ENCODE measurements at places on chromosomes 1 and 21.
A peak's percentile ranks its signal among the peaks of the same experiment; 100 is the strongest.

DNA sequence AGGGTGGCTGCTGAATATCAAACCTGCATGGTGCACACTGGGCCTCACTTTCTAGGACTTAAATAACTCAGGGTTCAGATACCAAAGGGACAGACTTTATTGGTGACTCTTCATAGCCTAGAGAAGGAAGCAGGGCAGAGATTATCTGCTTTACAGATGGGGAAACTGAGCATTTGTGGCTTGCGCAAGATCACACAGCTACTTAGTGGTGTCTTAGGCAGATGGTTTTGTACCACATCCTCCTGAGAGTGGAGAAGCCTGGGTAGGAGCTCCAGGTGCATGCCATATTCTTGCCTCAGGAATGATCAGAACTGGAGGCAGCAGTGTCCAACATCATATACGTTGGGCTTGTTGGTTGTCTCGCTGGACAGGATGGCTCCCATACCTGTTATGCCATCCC, 6.8 kb upstream of the DPH2 start:
- DNase-seq: no peak

- DNase-seq: no peak
These were observed 13.6 kb upstream of the FAM89A start for GRCh38 chr1:231053493-231054162.

GRCh38 chr1:245863566-245864184, 643.4 kb downstream of the SMYD3 start:
- DNase-seq: no peak

DNA sequence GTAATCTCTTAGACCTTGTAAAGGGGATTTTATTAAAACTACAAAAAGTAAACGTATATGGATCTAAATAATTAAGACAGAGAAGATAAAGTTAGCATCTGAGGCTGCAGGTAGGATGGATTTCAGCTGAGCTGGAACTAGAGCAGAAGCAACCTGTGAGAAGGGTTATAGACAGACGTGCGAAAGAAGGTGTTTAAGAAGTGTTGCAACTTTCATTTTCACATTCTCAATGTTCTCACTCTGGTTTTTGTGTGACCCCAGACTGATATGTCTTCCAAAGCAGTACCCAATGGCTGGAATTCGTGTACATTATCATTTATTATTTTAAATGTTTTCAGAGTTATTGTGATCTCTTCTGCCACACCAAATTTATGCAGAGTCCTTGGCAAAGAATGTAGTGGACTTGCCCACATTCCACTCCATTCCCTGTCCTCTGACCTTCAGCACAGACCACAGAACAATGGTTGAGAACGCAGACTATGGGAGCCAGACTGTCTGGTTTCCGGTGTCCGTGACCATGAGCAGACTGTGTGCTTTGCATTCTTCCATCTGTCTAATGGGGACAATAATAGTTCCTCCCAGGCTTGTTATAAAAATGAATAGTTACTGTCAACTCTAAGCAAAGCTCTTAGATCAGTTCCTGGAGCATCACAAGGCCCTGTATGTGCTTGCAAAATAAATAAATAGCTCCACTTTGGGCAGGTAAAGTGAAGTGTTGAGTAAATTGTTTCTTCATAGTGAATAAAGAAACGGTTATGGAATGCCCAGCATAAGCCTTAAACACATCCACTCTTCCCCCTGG, 140.6 kb upstream of the SAMSN1 start:
- peak; percentile 7 for DNase-seq

DNA sequence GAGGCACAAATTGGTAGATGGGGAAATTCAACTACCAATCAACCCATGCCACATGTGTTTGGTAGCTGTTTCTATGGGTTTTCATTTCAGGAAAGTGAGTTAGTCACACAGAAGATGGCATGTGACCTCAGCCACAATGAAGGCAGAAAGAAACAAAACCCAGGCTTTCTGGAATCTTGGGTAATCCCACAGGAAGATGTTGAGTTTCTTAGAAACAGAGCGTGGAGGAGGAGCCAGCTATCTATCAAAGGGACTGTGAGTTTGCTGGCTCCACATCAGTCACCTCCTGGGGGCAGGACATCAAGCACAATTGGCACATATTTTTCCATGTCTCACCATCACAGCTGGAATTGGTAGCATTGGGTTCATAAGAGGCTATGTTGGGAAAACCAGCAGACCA, 188.9 kb upstream of the PLXNA2 start:
- DNase-seq: no peak

- peak; percentile 57 for DNase-seq
These were observed 12.7 kb upstream of the C1orf167 start for GRCh38 chr1:11749203-11749689.

DNA sequence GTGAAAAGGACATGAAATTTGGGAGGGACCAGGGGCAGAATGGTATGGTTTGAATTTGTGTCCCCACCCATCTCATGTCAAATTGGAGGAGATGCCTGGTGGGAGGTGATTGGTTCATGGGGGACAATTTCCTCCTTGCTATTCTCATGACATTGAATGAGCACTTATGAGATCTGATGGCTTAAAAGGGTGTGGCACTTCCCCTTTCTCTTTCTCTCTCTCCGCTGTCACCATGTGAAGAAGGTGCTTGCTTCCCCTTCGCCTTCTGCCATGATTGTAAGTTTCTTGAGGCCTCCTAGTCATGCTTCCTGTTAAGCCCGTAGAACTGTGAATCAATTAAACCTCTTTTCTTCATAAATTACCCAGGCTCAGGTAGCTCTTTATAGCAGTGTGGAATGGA, 7.6 kb upstream of the GBP4 start:
- DNase-seq: no peak

DNA sequence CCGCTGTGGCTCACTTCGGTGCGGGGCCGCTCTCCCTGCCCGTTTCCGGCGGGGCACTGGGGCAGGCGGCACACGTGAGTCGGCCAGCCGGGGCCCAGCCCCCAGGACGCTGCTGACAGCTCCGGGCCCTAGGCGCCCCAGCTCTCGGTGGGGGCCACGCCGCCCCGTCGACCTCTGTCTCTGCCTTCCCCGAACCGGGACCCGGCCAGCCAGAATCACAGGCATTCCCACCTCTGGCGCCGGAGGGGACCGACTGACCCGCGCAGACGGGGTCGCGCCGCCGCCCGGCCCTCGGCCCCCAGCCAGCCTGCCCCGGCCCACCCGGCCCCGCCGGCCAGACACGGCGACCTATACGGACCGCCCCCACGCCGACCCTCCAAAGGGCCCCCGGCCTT, 755 bp downstream of the SCMH1 start:
- DNase-seq: peak; percentile 39

GRCh38 chr21:41018431-41018830, 149.5 kb upstream of the BACE2 start:
- DNase-seq: no peak

DNA sequence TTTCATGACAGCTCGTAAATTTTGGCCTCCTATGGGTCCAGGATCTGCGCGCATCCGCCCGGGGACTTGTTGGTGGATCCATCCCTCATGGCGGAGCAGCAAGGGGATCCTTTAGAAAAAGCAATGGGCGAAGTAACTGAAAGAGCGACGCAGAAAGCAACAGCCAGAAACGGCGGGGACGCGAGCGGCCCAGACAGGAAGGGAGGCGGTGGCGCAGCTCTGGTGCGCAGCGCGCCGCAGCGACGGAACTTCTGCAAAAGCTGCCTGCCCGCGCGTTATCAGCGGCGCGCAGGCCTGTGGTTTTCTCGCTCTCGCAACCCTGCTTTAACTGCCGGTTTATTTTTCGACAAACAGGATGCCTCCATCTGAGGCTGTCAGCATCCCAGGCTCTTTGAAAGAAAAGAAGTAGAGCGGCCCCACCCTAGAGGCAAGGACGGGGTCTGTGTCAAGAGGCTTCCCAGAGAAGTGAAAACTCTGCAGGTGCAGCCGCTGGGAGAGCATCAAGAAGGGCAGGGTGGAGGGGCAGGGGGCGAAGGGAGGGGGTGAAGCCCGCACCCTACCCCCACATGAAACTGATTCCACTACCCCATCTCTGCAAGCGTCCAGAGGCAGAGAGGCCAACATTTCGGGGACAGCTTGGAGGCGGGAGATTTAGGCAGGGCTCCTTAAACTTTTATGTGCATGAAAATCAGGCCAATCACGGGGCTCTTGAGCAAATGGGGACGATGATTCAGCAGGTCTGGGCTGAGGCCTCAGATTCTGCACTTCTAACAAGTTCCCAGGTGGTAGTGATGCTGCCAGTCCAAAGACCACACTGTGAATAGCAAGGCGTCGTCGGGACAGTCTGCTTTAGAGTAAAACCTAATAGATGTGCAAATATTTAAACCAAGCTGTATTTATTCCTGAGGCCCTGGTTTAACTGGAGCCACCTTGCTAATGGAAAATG, 22.2 kb downstream of the RUNX1 start:
- DNase-seq: peak; percentile 90

GRCh38 chr21:26956216-26956615, 10.7 kb downstream of the ADAMTS5 start:
- no peak for DNase-seq

- no peak for DNase-seq
These were observed 7.8 kb downstream of the UBE2Q1 start for GRCh38 chr1:154550657-154551056.

GRCh38 chr1:76510672-76511557, 356.4 kb upstream of the ST6GALNAC5 start:
- no peak for DNase-seq

- DNase-seq: no peak
These were observed 54.7 kb upstream of the EPS8L3 start for GRCh38 chr1:109818271-109818987.

DNA sequence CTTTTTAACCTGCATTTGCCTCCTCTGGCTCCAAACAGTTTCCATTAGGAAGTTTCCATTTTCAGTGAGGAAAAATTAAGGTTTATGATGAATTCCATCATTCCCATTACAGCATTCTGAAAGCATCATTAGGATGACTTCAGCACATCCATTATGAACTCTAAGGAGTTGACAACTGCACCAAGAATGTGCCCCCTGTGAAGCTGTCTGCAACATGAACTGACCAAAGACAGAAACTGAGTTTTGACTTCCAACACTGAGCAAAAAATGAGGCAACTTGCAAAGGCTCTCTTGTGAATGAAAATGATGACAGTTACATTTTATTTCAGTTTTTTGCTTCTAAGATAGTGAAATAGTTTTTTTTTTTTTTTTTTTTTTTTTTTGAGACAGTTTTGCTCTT, 18.3 kb upstream of the KCNE1 start:
- no peak for DNase-seq

GRCh38 chr1:237041795-237042525, at the start of gene RYR2:
Gene RYR2 (plus strand): TSS chr1:237042184. CDS start chr1:237042522, 338 bp downstream.
- DNase-seq: no peak

DNA sequence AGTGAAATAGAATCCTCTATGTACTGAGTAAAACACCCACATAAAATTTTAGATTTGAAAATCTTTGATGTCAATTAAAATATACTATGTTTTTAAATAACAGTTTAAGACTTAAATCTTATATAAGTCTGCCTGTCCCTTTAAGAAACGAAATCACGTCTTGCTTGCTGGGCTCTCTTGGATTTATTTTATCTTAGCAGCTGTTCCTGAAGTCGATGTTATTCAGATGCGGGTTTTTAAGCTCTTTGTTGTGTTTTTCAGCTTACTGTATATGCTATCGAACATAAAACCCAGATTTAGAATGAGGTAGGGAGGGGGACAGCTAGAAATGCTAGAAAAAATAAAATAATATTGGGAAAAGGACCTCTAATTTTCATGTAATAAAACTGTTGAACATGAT, 11.1 kb upstream of the SSX2IP start:
- DNase-seq: no peak

DNA sequence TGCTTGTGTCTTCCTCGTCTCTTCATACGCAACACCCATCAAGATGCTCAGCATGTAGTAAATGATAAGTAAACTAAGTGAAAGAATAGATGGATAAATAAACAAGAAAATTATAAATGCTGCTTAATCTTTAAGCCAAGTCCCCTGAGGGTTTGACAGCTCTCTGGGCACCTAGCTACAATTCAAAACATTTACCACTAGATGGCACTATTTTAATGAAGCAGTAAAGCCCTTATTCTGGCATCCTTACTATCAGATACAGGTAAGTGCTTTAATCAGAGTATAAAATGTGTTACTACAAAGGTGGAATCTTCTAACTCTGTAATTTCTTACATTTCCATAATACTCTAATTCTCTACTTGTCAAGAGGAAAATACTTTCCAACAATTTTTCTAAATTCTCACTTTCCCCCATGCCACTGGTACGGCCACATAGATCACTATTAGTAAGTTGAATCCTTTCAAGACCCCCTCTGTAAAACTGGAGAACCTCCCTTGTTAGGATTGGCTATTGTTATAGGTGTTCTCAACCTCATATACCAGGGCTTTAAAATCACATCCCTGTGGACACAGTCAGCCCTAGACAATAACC, 137.8 kb downstream of the BARHL2 start:
- DNase-seq: no peak

GRCh38 chr1:1013105-1013921, at the start of gene ISG15:
Gene ISG15 (plus strand): TSS chr1:1013497. CDS start chr1:1013574, 77 bp downstream.
- peak; percentile 86 for DNase-seq

GRCh38 chr1:205840146-205840923, 9.6 kb downstream of the PM20D1 start:
- no peak for DNase-seq

GRCh38 chr1:234997896-234998741, 130.5 kb downstream of the TOMM20 start:
- DNase-seq: no peak

DNA sequence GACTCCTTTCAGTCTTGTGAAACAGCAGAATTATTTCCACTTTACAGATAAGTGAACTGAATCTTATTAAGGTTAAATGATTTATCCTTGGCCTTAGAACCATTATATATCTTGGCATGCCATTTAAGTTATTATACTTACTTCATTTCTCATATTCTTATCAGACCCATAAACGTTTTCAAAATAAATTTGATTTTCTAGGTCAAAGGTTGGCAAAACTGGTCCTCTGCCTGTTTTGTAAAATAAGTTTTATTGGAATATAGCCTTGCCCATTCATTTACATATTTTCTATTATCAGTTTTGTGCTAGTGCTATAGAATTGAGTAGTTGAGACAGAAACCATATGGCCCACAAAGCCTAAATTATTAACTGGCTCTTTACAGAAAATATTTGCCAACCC, 32.9 kb upstream of the SNRPE start:
- DNase-seq: no peak

DNA sequence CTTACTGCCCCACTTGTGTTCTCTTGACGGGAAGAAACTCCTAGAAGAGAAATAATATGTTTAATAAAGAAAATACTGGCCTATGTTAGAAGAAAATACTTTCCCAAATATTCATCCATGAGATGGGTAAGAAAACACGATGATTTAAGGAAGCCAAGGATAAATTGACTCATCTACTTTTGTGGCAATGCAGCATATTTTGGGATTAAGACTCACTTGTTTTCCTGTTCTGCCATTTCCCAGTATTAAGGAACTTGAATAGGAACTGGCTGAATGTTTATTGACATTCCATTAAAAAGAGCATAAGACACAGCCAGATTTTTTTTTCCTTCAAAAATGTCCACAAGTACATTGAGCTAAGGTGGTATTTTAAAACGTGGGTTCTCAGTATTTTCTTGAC, 10.9 kb upstream of the ADAMTS5 start:
- no peak for DNase-seq

DNA sequence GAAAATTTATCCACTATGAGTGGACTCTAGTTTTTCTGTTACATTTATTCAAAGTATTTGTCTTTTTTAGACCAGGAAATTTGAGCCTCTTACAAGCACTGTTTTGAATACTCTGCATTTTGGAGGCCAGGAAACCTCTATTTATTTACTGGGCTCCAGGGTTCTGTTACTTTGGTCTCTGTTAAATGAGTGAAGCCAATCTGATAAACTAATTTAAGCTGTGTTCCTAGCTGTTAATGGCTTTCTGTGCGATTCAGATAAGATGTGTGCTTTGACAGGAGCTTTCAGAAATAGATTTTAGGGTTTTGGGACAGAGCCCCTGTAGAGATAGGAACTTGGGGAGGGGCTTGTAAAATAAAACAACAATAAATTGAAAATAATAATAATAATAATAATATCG, 23.9 kb downstream of the ACKR1 start:
- DNase-seq: no peak
